ENCODE measurements at places on chromosomes 6 and 20. TPM values are rescaled to one million over a fixed set of nuclear protein-coding genes. Genes with fewer than 3 reads are reported as not detected.

MCHR2 gene
- not detected for polyA plus RNA-seq

PI3 gene
- polyA plus RNA-seq, result 84.1 TPM

MAK gene
- polyA plus RNA-seq, result 0.03 TPM

MUC21 gene
- polyA plus RNA-seq, result not detected

BPIFB6 gene
- not detected for polyA plus RNA-seq

NRSN1 gene
- polyA plus RNA-seq, result 1.3 TPM

ADGB gene
- 0.13 TPM for polyA plus RNA-seq

BTNL2 gene
- not detected for polyA plus RNA-seq

GSTA3 gene
- polyA plus RNA-seq, result not detected
